ENCODE measurements at places on chromosomes 1 and 21.
A peak's percentile ranks its signal among the peaks of the same experiment; 100 is the strongest.

DNA sequence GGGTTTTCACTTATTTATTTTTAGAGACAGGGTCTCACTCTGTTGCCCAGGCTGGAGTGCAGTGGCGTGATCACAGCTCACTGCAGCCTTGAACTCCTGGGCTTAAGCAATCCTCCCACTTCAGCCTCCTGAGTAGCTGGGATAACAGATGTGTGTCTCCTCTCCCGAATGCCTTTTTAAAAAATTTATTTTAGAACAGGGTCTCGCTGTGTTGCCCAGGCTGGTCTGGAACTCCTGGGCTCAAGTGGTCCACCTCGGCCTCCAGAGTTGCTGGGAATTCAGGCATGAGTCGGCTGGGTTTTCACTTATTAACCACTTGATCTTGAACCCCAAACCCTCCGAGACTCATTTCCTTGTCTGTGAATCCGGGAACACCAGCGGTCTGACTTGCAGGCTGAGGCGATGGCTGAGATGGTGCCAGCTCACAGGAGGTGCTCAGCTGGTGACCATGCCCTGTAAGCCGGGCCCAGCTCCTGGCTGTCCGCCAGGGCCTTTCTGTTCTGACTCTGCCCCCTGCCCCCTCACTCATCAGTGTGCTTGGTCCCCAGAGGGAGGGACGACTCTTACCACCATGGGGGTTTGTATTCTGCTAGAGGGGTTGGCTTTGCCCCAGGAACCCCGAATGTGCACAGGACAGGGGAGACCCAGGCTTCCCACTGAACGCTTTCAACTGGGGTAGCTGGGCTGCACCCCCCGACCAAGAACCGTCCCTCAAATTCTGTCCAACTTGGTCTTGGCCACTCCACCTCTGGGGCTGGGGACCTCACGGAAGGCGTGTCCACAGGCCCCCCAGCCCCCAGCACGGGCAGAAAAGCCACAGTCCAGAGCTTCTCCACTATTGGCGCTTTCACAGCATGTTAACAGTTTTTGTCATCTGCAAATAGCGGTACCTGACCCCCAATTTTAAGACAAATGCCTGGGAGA, 22.5 kb downstream of the MMEL1 start:
- no peak for DNase-seq

DNA sequence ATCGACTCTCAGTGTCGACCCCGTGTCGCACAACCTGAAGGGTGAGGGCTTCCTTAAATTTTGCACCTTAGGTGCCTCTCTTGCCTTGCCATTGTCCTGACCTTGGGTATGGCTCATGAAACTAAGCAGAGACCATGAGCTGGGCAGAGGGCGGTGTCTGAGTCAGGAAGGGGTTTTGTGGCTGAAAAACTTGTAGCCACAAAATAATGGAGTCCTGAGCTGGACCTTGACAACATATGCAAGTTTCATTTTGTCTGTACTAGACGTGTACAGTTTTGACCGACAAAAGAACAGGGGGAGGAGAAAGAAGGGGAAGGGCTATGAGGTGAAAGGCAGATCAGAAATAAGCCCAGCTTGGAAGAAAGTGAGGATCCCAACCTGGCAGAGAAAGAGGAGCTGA, 8.3 kb upstream of the RUNX1 start:
- no peak for DNase-seq

DNA sequence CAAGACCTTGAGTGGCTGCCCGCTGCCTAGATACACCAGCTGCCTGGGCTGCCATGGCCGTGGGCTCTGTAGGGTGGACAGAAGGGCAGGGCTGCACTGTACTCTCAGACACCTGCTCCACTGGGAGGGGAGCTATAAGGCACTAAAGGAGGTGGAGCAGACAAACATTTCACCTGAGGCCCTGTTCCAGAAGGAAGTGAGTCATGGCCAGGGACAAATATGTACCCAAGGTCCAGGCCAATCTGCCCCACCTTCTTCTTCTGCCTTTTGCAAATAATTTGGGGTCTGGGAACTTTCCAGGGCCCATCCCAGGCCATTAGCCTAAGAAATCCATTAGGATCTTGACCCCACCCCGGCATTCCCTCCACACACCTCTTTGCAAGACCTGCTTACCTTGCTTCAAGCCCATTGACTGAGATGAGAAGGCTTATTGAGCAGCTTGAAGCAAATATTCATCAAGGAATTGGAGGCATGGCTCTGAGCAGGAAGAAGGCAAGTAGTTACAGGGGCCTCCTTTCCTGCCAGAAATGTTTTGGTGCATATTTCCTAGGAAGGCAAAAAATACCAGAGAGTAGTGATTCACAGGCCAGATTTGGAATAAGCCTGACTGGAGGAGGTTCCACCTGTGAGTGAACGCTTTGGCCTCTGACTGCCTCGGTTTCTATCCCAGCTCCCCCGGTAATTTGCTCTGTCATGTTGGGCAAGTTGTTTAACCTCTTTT, at the start of gene CAPN8:
TSS of gene CAPN8 (minus strand) at position 110 of the 721 bp plus-strand sequence. CDS start at position 55, 55 bp downstream.
- DNase-seq = no peak

DNA sequence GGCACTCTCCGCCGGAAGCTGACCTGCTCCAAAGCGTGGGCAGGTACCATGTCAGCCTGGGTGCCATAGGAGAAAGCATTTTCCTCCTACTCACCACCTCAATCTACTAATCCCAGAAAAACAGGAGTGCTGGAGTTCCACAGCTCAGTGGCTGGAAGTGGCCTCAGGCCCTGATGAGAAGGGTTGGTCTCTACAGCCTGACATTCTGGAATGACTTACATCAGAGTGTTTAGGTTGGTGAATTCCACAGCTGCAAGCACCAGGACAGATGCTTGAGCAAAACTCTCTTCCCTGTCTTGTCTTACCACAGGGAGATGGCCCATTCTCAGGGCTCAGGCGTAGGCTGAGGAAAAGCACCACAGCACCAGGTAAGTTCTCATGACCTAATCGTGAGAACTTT, 5.5 kb downstream of the SEC16B start:
- no peak for DNase-seq

GRCh38 chr1:200907611-200908097, 13.0 kb downstream of the INAVA start:
- DNase-seq = no peak

GRCh38 chr1:26603856-26604255, 74.3 kb downstream of the RPS6KA1 start:
- no peak for DNase-seq

- no peak for DNase-seq
Observed at GRCh38 chr1:58979677-58980076, 195.8 kb upstream of the JUN start.

DNA sequence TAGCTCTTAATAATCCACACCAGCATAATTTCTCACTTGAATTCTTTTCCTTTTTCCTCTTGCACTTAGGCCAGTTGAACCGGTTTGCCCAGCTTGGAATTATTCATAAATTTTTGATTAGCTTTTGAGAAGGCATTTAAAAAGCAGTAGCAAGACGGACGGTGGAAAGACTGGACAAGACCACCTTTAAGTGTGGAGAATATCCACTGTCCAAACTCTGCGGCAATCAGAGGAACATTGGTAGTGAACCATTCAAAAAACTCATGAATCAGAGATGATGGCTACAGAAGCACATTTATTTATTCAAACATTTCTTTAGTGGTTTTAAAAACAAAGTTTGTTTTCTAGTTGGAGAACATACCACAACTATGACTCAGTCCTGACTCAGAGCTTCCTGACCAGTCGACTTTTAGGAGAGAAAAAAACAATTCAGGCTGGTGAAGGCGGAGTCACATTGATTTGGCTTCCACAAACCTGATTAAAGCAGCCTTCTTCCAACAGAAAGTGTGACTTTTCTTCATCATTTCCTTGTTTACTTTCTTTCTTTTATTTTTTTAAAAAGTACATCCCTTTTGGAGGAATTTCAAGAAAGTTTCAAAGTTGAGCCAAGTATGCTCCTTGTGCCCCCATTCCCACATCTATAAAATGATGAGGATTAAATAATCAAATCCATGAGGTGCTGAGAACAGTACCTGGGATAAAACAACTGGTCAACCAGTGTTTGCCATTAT, 128.8 kb downstream of the ADSS2 start:
- peak; percentile 21 for DNase-seq

DNA sequence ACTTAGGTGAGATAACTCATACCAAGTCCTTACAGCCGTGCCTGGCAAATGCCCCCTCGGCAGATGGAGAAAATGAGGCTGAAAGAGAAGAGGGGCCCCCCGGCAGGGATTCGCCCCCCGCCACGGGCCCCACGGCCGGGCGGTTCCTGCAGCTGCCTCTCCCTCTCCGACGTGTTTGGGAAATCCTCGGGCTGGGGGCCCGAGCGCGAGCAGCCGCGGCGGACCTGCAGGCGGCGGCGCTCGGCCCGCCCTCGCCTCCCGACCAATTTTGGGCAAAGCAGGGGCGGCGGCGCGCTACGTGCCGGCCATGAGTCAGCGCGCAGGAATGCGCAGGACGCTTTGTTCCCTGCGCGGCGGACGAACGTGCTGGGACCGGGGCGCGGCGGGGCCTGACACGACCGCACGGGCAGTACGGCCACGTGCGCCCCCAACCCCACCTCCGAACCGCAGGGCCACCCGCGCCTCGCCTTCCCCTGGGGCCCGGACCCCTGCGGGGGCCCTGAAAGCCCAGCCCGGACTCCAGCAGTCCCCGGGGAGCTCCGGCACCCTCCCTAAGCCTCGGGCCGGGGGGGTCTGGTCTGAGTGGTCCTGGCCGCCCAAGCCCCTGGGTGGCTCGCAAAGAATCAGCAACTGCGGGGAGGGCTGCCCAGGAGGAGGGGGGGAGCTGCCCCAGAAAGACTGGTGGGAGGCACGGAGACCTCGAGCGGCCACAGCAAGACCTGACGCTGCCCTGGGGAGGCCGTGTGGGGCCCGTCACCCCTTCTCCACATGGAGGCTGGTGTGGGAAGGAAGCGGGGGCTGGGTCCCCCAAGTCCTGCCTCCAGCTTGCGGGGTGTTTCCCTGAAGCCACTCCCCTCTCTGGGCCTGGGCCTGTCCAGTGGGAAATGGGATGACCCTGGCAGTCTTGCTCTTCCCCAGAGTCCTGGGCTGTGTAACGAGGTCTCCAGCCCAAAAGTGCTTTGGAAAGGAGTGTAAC, 11.9 kb upstream of the EDN2 start:
- no peak for DNase-seq

GRCh38 chr21:32817208-32817607, 45.7 kb upstream of the PAXBP1 start:
- DNase-seq = no peak

DNA sequence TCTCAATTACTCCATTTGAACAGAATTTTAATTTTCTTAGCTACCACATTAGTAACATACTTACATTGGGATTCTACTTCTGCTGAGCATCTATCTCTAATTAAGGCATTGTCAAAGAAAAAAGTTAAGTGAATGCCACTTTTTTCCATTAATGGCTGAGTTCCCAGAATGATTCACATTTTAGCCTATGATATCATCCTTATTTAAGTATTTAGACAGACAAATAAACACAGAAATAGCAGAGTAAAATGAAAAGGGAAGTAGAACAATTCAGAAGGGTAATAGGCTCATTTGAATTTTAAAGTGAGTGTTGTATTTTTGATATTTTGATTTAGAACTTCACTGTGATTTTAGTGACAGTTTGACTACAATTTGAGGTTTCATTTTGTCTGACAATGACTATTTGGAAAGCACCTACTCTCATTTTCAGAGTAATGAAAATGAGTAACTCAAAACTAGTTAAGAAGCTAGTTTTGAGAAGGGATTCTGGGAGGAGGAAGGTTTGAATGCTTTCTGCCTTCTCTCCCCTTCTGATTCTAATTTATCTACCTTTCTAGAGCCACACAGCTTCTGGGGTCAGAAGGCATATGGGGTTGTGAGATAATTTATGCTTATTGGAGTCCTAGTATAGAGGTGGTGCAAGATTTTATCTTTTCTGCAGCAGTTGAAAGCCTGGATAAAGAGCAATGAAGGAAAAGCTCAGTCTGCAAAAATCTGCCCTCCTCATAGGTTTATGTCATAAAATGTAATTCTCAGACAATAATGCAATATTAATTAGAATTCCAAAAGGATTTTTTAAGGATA, 15.5 kb downstream of the LYPLAL1 start:
- no peak for DNase-seq

GRCh38 chr1:152735648-152736047, 22.2 kb upstream of the KPRP start:
- DNase-seq = no peak

DNA sequence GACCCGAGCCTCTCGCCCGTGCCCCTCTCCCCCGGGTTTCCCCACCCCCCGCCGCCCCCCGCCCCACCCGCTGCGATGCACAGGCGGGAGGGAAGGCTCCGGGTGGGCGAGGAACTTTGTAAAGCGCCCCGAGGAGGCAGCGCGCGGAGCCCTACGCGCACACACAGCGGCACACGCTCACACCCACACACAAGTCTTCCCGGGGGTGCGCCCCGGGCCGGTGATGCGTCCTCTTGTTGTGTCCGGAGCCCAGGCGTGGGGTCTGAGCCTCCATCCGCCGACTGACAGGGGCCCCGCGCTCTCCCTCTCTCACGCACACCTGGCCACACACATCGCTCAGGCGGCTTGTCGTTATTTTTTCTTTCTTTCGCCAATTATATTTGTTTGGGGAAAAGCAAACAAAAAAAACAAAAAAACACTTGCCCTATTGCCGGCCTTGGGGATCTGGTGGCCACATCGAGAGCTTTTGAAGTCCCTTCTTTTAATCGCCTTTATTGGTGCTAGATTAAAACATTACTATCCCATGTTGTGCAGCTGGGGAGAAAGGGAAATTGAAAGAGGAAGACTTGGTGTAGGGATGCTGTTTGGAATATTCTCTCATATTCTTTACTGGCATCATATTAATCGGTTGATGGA, 770 bp downstream of the NTNG1 start:
- no peak for DNase-seq

GRCh38 chr1:181601186-181601950, 118.1 kb downstream of the CACNA1E start:
- no peak for DNase-seq

GRCh38 chr1:91440847-91441246, 36.2 kb upstream of the HFM1 start:
- no peak for DNase-seq

DNA sequence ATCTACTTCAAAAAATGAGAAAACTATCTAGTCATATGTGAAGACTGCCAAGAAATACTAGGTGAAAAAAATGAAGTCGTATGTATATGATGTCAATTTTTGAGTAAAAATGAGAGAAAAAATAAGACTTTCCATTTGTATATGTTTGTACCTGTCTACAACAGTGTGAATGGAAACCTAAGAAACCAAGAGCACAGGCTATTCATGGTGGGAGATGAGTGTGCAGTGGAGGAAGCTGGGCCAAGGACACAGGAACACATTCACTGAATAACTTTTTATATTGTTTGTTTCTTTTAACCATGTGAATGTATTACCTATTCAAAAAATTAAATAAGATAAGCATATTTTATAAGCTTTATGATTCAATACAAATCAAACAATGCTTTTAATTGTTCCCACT, 67.0 kb downstream of the ERO1B start:
- no peak for DNase-seq

GRCh38 chr21:37356706-37357105, 9.9 kb upstream of the DYRK1A start:
- no peak for DNase-seq

GRCh38 chr1:112904071-112904830, 51.7 kb downstream of the SLC16A1 start:
- no peak for DNase-seq
